Activated T-cell treated with anti-CD3 and anti-CD28 coated beads, Interleukin-2, amount 50 U/mL, for 24 hours (primary cell): ENCODE measurements at places on chromosomes 12 and 14.

DNA sequence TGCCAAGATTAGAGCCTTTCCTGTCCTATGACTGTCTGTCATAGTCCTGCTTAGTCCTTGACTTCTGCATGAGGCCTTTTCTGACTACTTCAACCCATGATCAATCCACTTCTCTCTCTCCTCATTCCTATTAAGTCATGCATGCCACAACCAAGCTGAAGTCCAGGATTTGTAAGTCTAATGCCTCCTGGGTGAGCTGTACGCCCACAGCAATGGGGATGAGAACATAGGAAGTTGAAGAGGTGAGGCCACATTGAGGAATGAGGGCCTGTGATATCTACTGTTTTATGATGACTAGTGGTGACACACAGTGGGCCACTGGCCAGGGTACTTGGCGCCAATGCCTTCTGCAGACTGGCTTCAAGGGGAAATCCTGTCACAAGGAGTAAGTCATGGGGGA, 994.1 kb upstream of the TMEM132C start:
- DNase-seq, result no peak

DNA sequence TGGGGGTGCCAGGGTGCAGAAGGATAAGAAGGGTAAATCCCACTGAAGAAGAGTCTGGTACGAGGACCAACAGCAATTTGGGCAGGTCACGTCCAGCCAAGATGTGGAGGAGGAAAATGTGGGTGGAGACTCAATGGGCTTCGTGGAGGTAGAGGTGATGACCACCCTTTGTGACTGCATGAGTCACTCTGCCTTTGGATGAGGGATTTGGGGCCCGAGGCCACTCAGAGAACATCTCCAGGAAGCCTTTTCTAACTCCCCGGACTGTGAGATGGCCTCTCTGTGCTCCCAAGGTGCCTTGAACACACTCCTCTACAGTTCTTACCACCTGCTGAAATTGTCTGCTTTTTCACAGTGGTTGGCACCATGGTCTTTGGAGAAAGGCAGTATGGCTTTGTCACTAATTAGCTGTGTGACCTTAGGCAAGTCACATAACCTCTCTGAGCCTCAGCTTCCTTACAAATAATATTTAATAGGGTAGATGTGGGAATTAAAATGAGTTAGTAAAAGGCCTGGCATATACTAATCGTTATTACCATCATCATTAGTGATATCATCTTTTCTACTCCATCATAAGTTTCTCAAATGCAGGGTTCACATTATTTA, 67.0 kb upstream of the ARHGAP5 start:
- no peak for DNase-seq

GRCh38 chr14:56647493-56647892, 67.9 kb downstream of the TMEM260 start:
- no peak for DNase-seq

DNA sequence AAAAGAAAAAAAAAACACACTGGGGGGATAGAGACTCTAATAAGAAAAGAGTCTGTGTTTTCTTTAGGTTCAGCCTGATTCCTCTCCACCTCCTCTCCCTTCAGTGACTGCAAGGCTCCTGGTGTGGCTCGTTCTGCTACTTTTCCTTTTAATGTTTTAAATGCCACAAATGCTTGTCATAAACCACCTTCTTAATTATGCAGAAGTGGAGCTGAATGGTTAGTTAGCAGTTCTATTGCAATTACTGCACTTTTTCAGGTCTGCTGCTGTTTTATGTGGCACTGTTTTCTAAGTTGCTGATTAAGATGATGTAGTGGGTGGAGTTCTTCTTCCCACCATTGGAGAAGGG, 878.1 kb downstream of the DIO2 start:
- DNase-seq, result no peak

DNA sequence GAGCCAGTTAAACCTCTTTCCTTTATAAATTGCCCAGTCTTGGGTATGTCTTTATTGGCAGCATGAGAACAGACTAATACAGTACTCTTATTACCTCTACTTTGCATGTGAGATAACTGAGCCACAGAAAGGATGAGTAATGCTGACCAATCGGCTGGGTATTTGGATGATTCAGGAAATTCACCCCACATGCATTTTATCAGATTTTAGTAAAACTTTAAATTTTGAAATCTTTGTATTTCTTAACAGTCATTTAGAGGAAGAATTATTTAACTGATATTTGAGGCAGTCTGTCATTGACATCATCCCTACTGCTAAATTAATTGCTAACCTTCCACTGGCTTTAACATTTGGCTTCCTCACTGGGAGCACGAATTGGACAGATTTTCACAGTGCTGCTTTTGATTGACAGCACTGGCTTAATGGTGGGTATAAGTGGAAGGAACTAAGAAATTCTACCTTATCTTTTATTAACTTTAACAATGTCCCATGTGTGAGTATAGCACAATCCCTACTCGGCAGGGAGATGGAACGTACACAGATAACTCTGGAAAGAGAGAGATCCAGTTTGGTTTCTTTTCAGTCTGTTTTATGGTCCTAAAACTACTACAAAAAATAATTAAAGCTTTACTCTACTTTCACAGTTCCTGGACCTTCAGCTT, 261.0 kb downstream of the DACT1 start:
- no peak for DNase-seq

DNA sequence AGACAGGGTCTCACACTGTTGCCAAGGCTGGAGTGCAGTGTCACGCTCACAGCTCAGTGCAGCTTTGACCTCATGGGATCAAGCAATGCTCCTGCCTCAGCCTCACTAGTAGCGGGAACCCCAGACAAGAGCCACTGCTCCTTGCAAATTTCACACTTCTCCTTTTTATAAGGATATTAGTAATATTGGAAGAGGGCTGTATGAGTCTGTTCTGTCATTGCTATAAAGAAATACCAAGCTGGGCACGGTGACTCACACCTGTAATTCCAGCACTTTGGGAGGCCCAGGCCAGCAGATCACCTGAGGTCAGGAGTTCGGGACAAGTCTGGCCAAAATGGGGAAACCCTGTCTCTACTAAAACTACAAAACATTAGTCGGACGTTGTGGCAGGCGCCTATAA, 12.9 kb upstream of the ORAI1 start:
- no peak for DNase-seq

DNA sequence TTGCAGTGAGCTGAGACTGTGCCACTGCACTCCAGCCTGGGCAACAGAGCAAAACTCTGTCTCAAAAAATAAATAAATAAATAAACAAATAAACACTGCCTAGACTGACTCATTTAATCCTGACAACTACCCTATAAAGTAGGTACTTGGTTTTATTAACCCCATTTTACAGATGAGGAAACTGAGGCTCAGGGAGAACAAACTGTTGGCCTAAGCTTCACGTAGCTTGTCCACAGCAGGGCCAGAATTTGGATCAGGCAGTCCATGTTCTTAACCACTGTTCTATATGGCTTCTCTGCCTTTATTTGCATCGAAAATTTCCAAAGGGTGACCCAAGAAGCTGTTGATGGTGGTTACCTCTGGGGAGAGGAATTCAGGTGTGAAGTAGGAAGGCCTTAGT, 5.7 kb upstream of the POP5 start:
- no peak for DNase-seq

DNA sequence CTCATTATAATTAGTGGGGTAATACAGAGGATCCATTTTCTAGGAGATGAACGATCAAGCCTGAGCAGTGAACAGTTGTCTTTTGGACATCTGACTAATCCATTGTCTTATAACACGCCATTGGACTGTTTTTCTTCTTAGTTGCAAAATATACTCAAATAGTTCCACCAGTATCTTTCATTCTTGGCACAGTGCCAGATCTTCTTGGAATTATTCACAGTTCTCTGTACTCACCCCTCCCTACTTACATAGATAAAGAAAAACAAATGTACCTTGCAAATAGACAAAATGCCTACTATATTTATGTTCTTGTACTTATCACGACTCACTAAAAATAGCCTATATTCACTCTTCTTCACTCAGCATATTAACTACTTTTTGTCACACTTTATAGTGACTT, 3.8 kb downstream of the CBLN3 start:
- no peak for DNase-seq

DNA sequence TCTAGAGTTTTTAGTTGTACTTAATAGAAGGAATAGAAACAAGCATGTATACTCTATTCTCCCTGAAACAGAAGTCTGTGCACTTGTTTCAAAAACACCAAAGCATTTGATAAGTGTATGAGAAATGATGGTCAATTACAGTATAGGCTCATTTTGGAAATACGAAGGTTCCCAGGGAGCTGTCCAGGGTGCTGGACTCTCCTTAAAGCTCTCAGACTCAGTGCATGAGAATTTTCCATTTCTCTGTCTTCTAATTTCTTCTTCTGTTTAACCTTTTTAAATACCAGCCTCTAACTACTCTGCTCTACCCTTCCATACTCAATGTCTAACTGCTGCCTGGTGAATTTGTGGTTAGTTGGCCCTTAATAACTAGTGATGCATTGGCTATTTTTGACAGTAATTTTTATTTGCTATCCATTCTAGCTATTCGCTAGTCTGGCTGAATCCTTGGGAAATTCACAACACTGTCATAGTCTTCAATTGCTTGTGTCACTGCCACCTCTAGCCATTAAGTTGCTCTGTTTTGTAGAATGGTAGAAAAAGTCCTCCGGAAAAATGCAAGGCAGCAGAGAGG, 229.2 kb downstream of the NRXN3 start:
- no peak for DNase-seq

DNA sequence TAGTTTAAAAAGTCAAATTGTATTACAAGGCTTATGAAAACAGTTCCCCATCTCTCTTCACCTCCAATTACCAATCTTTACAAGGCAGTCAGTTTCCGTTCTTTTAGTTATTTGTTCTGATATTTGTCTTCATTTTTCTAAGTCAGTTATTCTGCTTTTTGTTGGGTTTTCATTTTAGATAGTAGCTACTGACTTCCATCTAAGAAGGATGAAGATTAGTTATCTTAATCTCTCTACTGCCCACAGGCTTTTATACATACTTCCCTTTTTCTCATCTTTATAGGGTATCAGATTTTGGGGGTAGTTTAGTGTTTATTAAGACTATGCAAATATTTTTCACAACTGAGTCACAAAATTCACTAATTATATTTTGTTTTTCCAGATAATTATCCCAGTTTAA, 38.4 kb downstream of the FRS2 start:
- DNase-seq, result no peak

DNA sequence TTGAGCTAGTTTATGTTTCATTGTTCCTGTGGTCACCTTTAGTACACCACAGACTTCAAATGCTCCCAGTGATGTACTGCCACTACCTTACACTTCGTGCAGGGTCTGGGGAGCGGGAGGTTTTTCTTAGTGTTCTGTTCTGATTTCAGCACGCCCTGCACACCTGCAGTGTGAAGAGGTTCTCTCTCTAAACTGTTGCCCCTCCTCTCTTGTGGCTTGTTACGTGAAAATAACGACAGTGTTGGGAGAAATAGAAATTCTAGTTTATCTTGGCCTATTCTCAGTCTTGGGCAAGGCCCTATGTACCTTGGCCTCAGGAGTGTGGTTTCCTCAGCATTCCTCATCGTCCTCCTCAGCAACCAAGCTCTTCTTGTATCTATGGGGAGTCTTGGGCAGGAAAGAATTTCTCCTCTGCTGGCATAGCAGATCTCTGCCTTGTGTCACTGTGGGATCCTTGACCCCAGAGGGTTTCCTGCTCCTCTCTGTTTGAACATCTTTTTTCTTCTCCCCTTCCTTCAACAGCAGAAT, 48.6 kb downstream of the EIF2S3B start:
- DNase-seq, result no peak

- DNase-seq, result no peak
Measured at GRCh38 chr14:92847278-92847677, 53.2 kb downstream of the GOLGA5 start.

- DNase-seq, result no peak
Measured at GRCh38 chr14:54727929-54728328, 161.0 kb downstream of the SAMD4A start.

- DNase-seq, result no peak
Measured at GRCh38 chr12:90909069-90909770, 45.8 kb downstream of the CCER1 start.

DNA sequence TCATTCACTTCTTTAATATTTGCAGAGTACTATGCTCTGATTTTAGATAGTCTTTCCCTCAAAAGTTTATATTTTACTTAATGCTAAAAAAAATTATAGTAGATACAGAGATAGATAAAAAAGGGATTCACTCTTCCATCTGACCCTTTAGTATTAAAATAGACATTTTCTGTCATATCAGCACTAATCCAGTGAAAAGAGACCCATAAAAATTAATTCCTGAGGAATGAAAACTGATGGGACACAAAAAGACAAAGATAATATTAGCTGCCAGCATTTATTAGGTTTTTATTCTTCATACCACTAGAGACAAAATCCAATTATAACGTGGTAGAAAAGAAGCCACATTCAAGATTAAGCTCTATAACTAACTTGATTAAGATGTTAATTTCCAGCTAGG, 45.3 kb downstream of the SOS2 start:
- no peak for DNase-seq

GRCh38 chr14:86462193-86462753, 932.3 kb downstream of the FLRT2 start:
- no peak for DNase-seq

- no peak for DNase-seq
Measured at GRCh38 chr12:16788506-16789203, 182.7 kb upstream of the LMO3 start.

- no peak for DNase-seq
Measured at GRCh38 chr14:103310576-103311095, 23.4 kb upstream of the EIF5 start.

GRCh38 chr14:53615252-53615651, 341.4 kb downstream of the BMP4 start:
- no peak for DNase-seq

GRCh38 chr12:130716969-130717366, 869 bp upstream of the RIMBP2 start:
- no peak for DNase-seq

- no peak for DNase-seq
Measured at GRCh38 chr12:18752947-18753346, 15.0 kb downstream of the CAPZA3 start.

DNA sequence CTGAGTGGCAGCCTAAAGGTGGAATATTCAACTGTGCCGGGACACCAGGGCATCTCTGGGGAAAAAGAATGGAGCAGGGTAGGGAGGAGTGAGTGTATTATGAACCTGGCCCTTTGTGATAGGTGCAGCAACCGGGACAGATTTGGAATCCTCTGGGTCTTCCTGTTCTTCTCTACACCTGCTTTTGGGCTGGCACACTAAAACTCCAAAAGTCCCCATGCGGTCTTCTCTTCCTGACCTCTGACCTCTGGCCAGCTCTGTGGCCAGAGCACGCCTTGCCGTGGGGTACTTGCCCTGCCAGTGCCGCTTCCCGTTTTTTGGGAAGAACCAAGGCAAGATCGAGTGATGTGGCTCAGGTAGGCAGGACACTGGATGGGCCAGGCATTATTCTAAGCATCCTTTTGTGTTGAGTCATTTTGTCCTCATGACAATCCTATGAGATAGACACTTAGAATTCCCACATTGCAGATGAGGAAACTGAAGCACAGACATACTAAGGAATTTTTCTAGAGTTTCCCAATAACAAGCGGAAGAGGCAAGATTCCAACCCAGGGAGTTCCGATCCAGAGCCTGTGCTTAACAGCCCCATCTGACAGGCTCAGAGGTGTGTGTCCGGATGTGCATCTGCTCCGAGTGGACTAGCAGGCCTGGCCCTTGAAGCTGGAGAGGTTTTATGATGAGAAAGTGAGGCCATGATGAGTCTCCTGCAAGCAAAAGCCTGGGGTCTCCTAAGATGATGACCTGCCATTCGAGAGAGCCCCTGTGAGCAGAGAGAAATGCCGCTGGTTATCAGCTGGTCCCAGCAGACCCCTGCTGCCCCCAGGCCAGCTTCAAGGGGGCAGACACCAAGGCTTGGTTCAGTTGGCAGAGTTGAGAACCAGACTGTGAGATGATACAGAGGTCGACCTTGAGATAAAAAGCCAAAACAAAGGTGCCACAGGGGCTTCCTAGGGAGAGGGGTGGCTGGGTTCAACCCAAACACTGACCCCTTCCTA, 67.9 kb upstream of the ESRRB start:
- DNase-seq, result no peak
